ENCODE measurements at places on chromosomes 12 and 14.

GRCh38 chr14:101075025-101075800, 171.7 kb upstream of the RTL1 start:
- no peak for DNase-seq

DNA sequence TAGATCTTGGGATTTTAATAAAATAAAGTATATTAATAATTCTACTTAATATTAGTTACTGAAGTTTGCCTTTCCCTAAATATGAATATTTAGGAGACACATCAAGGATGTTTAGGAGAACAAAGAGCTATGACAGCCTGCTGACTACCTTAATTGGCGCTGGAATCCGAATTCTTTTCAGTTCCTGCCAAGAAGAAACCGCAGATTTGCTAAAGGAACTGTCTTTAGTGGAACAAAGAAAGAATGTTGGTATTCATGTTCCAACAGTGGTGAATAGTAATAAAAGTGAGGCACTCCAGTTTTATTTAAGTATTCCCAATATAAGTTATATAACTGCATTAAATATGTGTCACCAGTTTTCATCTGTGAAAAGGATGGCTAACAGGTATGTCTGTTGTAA, 54.5 kb downstream of the MIS18BP1 start:
- DNase-seq, result no peak

DNA sequence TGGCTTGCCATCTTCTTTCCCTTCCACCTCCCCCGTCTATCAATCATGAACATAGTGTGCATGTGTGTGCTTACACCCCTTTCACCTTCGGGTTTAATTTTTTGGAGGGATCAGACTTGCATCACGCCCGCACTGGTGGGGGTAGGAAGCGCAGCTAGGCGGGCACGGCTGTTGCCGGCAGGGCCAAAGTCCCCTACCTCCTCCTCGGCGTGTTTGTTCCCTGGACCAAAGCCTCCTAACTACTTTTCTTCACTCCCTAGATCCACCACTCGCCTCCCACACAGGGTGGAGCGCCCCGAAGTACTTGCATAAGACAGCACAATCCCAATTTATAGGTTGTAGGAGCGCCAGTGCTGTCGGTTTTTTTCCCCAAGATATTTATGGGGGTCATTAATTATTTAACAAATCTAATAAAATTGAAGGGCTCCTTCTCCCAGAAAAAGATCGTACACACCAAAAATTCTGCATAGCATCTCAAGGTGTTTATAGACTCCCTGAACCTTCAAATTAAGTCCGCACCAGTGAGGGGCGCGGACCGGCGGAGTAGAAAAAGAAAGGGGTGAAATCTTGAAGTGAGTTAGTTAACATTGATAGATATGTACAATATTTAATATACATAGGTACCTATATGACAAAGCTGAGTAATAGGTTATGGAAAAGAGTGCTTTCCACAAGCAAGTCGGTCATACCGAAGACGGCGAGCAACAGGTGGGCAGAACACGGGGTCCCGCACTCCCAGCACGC, 717 bp downstream of the PKP2 start:
- DNase-seq, result no peak

- DNase-seq, result no peak
Observed at GRCh38 chr14:74348241-74348734, at the start of gene VRTN. Gene VRTN, plus strand, starts transcription at chr14:74348471. Its CDS starts 8,313 bp downstream, at chr14:74356784.

DNA sequence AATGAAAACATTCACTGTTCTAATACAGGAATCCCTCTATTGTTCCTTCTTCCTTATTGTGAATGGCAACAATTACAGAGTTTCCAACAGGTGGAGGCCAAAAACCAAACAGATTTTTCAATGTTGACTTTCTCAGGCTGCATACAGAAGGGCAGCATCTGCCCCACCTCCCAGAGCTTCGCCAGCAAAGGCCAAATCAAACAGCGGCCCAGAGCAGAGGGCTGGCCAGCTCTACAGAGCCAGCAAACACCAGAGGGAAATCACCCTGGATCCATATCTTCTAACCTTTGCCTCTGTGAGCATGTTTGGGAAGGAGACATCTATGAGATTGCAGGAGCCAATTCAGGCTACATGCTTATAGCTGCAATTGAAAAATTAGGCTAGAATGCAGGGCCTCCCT, 4.4 kb upstream of the CRACR2A start:
- DNase-seq, result no peak

- DNase-seq, result no peak
Observed at GRCh38 chr12:63410197-63410596, 258.1 kb downstream of the DPY19L2 start.

- no peak for DNase-seq
Observed at GRCh38 chr14:68808696-68809480, 16.0 kb upstream of the ZFP36L1 start.

- DNase-seq, result no peak
Observed at GRCh38 chr12:86666316-86666715, 410.1 kb upstream of the MGAT4C start.

Measured in activated T-cell treated with anti-CD3 and anti-CD28 coated beads for 4 hours (primary cell).